T-helper 17 cell (primary cell): ENCODE measurements at places on chromosomes 6 and 20.

DNA sequence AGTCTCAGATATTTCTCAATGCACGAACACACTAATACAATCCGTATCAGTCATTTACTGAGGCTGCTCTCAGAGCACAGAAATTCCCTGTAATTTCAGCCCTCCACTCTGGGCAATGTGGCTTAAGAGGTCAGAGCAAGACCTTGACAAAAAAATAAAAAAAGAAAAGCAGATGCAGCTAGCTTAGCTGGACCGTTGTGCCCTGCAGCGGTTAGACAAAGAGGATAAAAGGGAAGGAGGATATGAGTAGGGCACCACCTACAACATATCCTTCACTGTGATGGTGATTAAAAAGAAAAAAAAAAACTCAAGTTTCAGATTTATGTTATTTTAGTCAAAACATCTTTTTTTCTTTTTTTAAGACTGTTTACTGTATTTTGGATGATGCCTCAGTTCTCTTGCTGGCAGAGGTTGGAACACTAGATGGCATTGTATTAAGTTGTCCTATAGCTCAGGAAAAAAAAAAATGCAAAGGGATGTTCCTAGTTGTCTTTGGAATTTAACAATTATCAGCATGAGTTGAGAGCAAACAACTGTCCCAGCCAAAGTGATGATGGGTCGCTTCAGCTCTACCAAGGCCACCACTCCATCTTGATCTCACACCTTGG is 59.9 kb downstream of the ANKEF1 start:
- DNase-seq = no peak

DNA sequence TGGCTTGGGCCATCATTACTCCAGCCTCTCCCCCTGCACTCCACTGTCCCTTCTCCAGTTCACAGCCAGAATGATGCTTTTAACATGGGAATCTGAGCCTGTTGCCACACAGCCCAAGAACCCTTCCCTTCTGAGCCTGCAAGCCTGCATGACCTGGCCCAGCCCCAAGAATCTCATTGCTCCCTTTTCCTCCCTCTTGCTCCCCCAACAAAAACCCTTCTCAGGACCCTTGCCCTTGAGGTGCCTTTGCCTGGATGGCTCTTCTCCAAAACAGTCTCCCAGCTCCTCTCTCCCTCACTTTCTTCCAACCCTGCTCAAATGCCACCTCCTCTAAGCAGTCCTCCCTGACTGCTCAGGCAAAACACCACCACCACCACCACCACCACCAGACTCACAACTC is 157.2 kb downstream of the ANKRD60 start:
- DNase-seq = no peak

DNA sequence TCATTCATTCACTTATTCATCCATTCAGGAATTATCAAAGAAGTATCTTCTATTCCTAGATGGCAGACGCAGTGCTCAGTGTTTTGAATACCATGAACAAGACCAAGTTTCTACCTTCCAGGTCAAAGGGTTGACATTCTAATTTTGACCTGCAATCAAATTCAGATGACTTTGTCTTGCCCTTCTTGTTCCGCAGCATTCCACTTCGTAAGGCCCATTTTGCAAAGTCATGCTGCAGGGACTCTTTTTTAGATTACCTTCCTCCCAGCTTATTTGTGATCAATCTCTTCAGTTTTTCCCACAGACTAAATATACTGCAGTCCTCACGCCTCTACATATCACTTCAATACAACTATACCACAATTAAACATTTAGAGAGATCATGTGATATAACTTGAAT is 7.1 kb upstream of the TAAR1 start:
- DNase-seq = no peak

DNA sequence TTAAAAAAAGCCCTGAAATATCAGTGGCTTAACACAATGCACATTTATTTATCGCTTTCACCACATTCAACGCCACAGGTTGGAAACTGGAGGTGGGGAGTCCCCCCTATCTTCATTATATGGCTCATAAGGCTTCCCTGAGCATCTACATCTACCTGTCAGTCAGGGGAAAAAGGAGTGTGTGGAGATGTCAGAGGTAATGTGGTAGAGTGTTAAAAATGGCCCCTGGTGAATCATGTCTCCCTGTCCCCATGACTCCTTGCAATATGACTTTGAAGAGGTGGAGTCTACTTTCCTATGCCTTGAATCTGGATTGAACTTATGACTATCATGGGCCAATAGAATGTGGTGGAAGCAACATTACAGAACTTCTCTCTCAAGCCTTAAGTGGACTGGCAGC is 65.5 kb upstream of the BTBD3 start:
- no peak for DNase-seq

DNA sequence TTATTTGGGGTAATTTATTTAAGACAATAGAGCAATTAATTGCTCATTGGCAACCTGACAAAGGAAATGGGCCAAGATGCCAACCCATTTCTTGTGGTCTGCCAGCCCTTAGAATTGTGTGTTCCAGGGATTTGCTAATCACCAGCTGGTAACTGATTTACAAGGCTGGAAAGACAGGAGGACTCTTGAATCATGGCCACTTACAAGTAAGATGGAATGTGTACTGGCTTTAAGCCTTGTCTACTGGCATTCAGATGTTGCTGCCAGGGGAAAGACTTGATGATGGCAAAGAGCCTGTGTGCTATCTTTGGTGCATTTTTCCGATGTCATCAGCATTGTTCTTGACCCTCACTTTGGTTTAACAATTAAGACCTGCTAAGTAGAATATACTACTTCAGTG is 91.0 kb downstream of the BCKDHB start:
- DNase-seq = no peak

DNA sequence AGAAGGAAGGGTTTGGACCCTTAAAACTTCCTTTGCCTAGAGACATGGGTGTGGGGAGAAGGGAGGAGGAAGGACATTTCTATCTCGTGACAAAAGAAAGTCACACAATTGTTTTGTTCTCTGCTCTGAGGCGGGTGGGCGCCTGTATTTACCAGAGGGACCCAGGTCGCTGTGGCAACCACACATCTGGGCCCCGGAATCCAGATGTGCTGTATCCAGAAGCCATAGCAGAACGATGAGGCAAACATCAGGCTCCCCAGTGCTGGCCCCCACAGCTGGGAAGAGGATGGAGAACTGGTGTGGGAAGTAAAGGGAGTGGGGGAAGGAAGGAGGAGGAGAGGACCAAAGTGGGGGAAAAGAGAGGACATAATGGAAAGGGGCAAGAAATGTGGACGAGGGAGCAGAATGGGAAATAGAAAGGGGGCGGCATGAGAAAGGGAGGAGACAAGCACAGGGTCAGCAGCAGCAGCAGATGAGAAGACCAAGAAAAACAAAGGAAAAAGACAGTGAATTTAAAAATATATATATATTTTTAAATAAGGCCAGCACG is 3.4 kb upstream of the TNXB start:
- DNase-seq = no peak

DNA sequence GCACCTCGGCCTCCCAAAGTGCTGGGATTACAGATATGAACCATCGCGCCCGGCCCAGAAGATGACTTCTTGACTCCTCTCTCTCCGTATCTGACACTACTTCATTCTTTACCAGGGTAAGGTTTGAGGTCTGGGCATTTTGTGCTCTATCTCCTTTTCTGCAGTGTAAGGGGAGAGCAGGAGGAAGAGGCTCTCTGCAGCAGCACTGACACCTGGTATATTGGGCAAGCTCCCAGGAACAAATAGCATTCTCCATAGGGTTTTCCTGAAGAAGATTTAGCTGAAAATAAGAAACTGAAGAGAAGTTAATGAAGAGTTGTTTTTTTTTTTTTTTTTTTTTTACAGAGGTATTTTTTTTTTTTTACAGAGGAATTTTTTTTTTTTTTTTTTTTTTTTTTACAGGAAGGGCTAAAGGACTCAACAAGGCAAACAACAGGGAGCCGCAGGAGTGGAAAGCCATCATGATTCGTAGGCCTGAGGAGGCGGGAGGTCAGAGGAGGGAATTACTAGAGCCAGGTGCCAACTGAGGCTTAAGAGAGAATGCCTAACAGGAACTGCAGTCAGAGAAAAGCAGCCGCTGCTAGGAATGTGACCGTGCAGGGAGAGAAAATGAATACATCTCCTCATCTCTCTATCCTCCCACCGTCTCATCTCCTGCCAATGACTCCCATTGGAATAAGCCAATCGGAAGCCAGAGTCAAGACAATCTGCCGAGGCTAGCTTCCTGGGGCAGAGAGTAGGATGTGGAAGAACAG is 34.7 kb upstream of the ADGRF4 start:
- no peak for DNase-seq

GRCh38 chr6:9458424-9458823 is 956.5 kb downstream of the TFAP2A start:
- DNase-seq = no peak

- no peak for DNase-seq
Measured at GRCh38 chr6:93848031-93848742, 428.8 kb upstream of the EPHA7 start.

DNA sequence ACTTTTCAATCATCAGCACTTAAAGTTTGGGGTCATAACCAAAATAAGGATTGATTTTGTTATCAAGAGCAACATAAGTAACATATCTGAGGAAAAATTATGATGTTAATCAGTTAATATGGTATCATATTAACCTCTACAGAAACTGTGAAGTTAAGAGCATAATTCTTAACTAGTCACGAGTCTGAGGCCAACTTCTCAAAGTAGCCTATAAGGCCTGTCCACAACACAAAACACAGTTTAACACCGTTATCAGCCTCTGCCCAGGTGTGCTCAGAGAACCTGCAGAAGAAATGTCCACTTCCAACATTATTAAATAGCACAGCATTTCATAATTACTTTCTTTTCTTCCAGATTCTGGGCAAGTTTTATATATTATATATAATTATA is 1.1 kb downstream of the STX7 start:
- DNase-seq = no peak

GRCh38 chr6:139586273-139586672 is 211.8 kb upstream of the CITED2 start:
- DNase-seq = no peak

DNA sequence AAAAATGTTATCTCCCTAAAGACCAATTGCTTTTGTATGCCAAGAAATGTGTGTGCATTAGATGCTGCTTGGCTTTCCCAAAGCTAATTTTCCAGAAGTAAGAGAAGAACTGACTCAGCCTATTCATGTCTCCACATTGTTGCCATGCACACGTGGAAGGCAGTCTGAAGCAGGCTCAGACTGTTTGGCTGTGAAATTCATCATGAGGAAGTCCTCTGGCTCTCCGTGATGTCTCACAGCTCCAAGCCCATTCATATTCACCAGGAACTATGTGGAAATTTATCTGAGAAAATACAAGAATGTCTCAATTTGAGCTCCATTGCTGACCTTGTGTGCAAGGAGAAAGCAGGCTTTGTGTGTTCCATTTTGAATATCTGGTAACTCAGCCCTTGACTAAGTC is 1022.2 kb upstream of the GJE1 start:
- no peak for DNase-seq

DNA sequence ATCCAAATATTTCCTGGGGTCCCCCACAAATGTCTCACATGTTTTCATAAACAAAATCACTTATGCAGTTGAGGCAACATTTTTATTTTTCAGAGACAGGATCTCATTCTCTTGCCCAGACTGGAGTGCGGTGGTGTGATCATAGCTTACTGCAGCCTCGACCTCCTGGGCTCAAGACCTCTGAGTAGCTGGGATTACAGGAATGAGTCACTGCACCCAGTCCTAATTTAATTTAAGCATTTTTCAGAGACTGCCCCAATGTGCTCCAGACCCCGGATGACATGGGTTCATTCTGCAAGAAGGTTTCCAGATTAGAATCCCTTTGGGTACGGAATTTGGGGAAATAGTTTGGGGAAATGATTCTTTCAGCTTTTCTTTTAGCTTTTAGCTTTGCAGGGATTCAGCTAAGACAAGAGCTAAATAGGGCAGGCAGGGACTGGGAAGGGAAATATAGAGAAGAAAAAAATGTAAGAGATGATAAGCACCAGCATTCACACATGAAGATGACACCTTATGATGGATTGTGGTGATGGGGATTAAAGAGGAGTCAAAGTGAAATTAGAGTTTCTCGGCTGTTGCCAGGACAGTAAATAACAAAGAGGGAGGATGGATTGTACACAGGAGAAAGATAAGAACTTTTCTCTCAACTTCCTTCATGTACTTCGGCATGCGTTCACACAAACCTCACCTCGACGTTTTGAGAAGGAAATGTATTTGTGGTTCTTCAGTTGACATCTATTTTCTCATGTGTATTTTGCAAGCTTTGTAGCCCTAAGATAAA is 169.4 kb upstream of the TAB2 start:
- no peak for DNase-seq

DNA sequence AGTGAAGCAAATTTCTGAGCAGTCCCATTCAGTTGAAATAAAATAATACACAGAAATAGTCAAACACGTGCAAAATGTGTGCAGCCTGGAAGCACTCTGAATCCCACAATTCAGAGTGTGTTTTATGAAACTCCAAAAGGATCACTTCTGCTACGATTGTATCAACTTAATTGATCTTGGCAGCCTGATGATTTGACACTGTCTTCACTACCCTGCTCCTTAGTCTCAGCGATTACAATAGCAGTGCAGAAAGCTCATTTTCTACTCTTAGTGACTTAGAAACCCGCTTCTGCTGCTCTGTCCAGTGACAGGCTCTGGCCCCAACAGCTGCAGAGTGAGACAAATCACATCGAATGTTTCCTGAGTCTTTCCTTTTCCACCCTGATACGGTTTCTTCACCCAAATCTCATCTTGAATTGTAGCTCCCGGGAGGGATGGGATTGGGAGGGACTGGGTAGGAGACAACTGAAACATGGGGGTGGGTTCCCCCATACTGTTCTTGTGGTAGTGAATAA is 16.2 kb upstream of the EMILIN3 start:
- DNase-seq = no peak

GRCh38 chr6:97702248-97702647 is 419.2 kb upstream of the MMS22L start:
- DNase-seq = no peak

GRCh38 chr20:58513580-58514285 is 1.5 kb downstream of the APCDD1L start:
- no peak for DNase-seq

DNA sequence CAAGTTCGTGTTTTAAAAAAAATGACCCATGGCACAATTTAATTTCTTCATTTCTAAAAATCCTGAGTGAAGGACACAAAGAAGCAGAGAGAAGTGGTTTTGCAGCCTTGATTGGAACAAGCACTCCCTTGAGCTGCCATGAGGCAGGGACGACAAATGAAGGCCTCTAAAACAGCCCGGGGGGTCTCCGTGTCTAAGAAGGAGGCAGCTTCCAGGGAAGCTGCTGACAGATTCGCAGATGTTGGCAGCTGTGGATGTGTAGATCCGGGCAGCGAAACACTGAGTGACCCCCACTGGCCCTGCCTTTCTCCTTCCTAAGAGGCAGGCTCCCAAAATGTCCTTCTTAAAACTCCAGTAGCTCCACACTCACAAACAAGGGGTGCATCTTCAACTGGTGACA is 9.6 kb upstream of the LBP start:
- no peak for DNase-seq

GRCh38 chr20:62320581-62321354 is 18.0 kb downstream of the ADRM1 start:
- DNase-seq = no peak

- no peak for DNase-seq
Measured at GRCh38 chr6:36742146-36742545, 44.5 kb downstream of the RAB44 start.

- no peak for DNase-seq
Measured at GRCh38 chr6:71410164-71410566, 121.6 kb downstream of the OGFRL1 start.
